ENCODE measurements at places on chromosomes 16 and 17.

DNA sequence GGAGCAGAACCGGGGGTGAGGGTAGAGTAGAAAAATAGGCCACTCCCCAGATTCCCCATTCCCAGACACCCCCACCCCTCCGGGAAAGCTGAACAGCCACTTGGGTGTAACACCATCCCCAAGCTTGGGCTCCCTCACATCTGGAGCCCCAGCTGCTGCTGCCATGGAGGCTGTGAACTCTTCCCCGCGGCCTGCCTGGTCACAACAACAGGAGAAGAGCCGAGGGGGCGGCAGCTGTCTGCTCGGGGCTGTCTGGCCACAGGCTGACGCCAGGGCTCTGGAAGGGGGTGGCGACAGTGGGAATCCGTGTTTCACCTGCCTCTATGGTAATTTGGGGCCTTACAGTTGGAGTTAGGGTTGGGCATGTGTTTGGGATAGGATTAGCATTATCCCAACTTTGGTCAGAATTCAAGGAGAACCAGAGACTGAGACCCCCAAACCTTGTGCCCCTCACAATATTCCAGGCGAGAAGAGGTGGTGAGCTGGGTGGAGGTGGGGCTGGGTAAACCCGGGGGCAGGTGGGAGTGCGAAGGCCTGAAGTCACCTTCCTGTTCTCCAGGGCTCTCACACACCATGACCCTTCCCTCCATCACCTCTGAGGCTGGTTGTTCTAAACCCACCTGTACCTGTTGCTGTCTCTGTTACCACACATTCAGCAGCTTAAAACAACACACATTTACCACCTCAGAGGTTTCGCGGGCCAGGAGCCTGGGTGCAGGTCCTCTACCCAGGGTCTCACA is 29.7 kb upstream of the NXPH3 start:
- DNase-seq: no peak

- DNase-seq: no peak
Measured at GRCh38 chr17:80569924-80570323, 25.3 kb downstream of the RPTOR start.

GRCh38 chr17:62724398-62725146 is 83.5 kb downstream of the MARCHF10 start:
- DNase-seq: peak; percentile 77

GRCh38 chr17:29102046-29102445 is 59.1 kb downstream of the PIPOX start:
- DNase-seq: no peak

DNA sequence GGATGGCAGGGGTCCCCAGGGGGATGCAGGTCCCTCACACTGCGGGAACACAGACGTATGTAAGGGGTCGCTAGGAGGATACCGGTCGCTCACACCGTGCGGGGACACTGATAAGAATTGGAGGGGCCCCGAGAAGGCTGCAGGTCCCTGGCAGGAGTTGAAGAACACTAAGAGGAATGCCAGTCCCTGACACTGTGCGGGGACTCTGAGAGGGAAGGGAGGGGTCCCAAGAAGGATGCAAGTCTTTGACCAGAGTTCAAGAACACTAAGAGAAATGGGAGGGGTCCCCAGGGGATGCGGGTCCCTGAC is 510 bp downstream of the ERCC4 start:
- no peak for DNase-seq

All from CD4-positive, alpha-beta T cell treated with Interferon gamma for 1 hour (primary cell).